T-cell (primary cell): ENCODE measurements at places on chromosomes 12 and 14.

- no peak for DNase-seq
Observed at GRCh38 chr12:112172556-112173324, 47.4 kb downstream of the TRAFD1 start.

DNA sequence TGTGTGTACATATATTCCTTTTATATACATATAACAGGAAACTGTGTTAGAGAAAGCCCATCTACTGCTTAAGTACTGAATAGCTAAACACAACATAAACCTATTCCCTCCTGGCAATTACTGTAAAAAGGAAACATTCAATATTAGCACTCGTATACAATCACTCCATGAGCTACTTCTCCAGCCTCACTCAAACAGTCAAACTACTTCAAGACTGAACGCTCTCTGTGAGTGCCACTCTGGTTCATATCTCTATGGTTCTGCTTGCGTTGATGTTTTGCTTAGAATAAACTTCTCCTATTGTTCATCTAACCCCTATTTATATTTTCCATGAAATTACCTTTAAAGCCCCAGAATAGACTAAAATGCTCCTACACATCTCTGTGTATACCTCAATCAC is 243.7 kb downstream of the MED13L start:
- DNase-seq: no peak

DNA sequence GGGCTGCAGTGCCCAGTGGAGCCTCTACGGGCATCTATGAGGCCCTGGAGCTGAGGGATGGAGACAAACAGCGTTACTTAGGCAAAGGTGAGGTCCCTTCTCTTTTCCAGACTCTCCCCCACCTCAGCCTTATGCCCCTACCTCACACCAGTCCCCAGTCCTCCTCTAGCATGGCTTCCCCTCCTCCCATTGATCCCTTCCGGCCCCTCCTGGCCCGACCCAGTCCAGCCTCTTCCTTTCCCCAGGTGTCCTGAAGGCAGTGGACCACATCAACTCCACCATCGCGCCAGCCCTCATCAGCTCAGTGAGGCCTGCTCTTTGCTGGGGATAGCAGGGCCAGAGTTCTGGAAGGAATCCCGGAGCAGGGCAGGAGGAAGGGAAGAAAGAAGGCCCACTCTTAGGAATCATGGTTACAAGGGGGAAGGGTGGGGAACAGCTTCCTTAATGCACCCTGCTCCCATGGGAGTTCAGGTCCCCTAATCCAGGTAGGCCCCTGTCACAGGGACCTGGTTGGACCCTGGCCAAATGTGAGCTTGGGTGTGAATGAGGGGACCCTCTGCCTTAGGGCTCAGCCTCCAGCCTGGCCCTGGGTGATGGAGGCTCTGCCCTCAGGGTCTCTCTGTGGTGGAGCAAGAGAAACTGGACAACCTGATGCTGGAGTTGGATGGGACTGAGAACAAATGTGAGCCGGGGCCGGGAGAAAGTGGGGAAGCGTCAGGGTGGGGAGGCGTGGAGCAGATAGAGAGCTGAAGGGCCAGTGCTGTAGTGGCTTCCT is 2.2 kb downstream of the ENO2 start:
- DNase-seq: no peak

- DNase-seq: no peak
Observed at GRCh38 chr12:64672925-64673409, 62.7 kb downstream of the RASSF3 start.

- DNase-seq: no peak
Observed at GRCh38 chr14:103512701-103513611, 9.7 kb downstream of the CKB start.

DNA sequence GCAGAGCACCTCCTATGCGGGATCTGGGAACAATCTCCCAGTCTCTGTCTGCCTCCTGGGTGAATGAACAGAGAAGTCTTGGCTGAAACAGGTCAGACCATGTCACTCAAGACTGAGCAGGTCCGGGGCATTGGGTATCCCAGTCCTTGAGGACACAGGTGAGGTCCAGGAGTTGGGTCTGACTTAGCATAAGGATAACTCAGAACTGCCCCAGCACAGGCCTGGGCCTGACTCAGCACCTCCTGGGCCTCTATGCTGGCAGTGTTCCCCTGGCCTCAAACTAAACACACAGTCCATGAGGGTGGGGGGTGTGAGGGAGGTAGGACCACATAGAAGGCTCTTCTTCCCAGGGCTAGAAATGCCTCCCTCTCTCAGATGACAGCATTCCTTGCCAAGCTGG is 1.5 kb upstream of the SDR9C7 start:
- DNase-seq: no peak

DNA sequence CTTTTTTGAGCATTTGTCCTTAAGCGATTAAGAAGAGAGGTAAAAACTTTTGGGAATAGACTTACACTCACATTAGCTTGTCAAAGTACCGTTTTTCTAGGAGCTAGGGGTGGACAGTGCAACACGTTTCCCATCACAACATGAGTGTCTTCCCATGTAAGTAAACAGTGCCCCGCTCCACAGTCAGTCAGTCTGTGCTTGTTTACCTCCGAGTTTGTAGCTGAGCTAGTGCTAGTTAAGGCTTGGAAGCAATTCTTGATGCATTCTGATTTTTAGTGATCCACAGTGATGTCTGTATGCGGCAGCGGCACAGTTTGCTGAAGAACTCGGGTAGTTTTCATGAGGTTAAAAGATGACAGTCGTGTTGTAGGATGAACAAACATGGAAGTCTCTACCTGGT is 941 bp downstream of the ZDHHC17 start:
- no peak for DNase-seq

- DNase-seq: no peak
Observed at GRCh38 chr14:36408388-36408787, 88.0 kb upstream of the MBIP start.

- DNase-seq: no peak
Observed at GRCh38 chr12:19095756-19096480, 33.6 kb upstream of the PLEKHA5 start.

GRCh38 chr14:23095196-23096108 is at the start of gene C14orf119:
TSS of gene C14orf119 (plus strand) at chr14:23095505. CDS start at chr14:23097659, 2,154 bp downstream.
- no peak for DNase-seq

GRCh38 chr12:130633771-130634170 is 82.3 kb downstream of the RIMBP2 start:
- DNase-seq: no peak

- DNase-seq: no peak
Observed at GRCh38 chr14:39050389-39050788, 52.6 kb downstream of the SEC23A start.

- DNase-seq: no peak
Observed at GRCh38 chr12:25372002-25372401, 121.3 kb upstream of the KRAS start.

- no peak for DNase-seq
Observed at GRCh38 chr14:96821501-96821900, 24.3 kb downstream of the VRK1 start.

DNA sequence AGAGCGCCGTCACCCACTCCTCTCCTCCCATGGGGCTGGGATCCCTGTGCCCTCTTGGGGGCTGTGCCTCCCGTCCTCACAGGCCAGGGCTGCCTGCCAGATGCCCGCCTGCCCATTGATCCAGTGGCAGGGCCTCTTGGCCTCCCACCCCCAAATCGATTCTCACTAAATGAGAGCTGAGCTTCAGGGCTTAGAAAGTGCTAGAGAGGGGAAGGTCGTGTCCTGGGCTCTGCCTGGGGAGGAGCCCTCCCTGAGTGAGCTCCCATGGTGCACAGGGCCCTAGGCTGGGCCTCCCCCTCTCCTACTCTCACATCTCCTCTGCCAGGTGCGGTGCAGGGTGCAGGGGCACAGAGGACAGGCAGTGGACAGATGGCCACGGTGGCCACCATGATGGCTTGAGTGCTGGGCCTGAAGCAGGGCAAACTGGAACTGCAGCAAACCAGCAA is 9.2 kb downstream of the BEGAIN start:
- no peak for DNase-seq

- DNase-seq: no peak
Observed at GRCh38 chr12:1880876-1881275, 37.6 kb downstream of the CACNA2D4 start.

DNA sequence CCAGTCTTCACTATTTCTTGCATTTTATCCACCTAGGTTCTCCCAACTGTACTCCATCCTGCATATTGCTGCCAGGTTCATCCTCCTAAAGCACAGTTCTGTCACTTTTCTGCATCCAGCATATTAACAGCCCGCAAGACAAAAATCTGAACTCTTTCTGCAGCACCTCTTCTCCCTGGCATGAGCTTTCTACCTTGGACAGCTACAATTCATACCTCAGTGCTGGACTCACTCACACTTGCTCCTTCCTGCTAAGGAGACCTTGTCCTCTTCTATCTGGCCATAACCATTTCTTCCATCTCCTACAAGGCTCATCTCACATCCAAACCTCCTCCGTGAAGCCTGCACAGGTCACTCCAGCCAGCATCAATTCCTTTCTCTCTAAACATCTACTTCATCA is 170.1 kb upstream of the GRIP1 start:
- no peak for DNase-seq

DNA sequence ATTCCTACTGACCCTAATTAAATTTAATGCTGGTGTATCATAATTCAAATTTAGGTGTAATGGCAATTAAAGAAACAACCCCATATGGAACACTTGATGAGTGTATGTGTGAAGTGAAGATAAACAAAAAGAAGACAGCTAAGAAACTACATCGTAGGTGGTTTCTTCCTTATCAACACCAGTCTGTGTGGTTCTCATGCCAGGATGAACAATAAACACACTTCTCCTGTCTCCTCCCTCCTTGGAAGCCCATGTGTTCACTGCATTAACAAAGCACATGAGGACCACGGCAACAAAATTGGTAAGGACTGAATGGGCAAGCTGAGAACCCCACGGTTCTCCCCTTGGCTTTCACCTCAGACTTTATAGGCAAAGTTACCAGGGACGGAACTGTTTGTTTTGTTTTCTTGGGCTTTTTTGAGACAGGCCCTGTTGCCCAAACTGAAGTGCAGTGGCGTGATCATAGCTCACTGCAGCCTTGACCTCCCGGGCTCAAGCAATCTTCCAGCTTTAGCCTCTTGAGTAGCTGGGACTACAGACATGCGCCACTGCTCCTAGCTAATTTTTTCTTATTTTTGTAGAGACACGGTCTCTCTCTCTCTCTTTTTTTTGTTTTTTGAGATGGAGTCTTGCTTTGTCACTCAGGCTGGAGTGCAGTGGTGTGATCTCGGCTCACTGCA is 71.0 kb downstream of the TRAFD1 start:
- DNase-seq: no peak
